ENCODE measurements at places on chromosomes 1 and 21. TPM values are rescaled to one million over a fixed set of nuclear protein-coding genes. Genes with fewer than 3 reads are reported as not detected.

PLA2G2E gene
- polyA plus RNA-seq: not detected

SLC9C2 gene
- polyA plus RNA-seq: 0.07 TPM

ANP32E gene
- polyA plus RNA-seq: 6.0 TPM

IL12RB2 gene
- polyA plus RNA-seq: 0.97 TPM

SPRR2G gene
- polyA plus RNA-seq: not detected

FAM72D gene
- polyA plus RNA-seq: 0.06 TPM

ILF2 gene
- 89.5 TPM for polyA plus RNA-seq

ATP1A2 gene
- polyA plus RNA-seq: 25.6 TPM

LPAR3 gene
- polyA plus RNA-seq: 0.11 TPM

CAMK1G gene
- not detected for polyA plus RNA-seq

PTGER3 gene
- polyA plus RNA-seq: 7.4 TPM

NUDT17 gene
- polyA plus RNA-seq: 2.8 TPM

FBXO2 gene
- polyA plus RNA-seq: 45.9 TPM

NGF gene
- polyA plus RNA-seq: 13.3 TPM

IRF6 gene
- polyA plus RNA-seq: 2.0 TPM

RHBDL2 gene
- 0.47 TPM for polyA plus RNA-seq

KRTAP12-2 gene
- polyA plus RNA-seq: not detected

SHISAL2A gene
- 0.18 TPM for polyA plus RNA-seq

WRAP73 gene
- polyA plus RNA-seq: 17.5 TPM

RNF207 gene
- polyA plus RNA-seq: 9.7 TPM

RPAP2 gene
- polyA plus RNA-seq: 6.0 TPM

DDX20 gene
- 3.6 TPM for polyA plus RNA-seq

Data from adipose tissue (tissue), 3 donors.